ENCODE measurements at places on chromosomes 2 and 18.

DNA sequence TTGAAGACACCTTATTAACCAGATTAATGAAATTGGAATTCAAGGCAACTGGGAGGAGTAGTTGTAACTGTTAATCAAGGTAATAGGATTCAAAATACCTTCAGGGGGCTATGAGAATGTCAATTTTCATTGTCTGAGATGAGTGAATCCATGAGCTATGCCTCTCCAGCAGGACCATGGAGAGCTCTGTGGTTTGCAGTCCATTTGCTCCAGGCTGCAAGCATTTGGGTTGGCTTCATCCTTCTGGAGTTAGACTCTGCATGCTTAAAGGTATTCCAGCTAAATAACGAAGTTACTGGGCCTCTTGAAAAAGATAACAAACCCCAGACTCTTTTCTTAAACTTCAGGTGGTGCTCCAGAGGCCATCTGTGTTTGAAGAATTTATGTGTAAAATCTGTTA lies 207.1 kb upstream of the SLC8A1 start:
- no peak for DNase-seq

- no peak for DNase-seq
Measured at GRCh38 chr2:179239195-179239594, 25.4 kb downstream of the SESTD1 start.

- no peak for DNase-seq
Measured at GRCh38 chr2:145404690-145405089, 884.8 kb upstream of the ZEB2 start.

- no peak for DNase-seq
Measured at GRCh38 chr2:31258351-31258750, 24.4 kb downstream of the EHD3 start.

All from glomerular endothelial cell (primary cell).